ENCODE measurements at places on chromosomes 5 and 9.

DNA sequence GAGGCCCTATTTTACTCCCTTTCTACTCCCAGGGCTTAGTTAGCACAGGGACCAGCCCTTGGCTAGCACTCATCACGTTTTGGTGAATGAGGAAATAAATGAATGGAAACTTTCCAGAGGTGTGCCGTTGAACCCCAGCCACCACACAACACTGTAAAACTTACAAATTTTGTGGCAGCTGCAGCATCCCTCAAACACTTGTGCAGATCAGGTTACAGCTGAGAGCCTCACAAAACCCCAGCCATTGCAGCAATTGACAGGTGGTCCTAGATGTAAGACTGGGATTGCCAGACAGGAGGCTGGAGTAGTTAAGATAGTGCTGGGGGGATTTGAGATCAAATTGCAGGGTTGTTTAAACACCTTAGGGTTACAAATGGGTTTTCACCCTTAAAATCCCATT lies 482.2 kb upstream of the KIF2A start:
- DNase-seq: no peak

GRCh38 chr5:133289686-133290367 lies 238.0 kb downstream of the HSPA4 start:
- no peak for DNase-seq

- no peak for DNase-seq
Observed at GRCh38 chr5:31585895-31586270, 53.0 kb upstream of the PDZD2 start.

GRCh38 chr9:130446101-130446861 lies 1.5 kb downstream of the ASS1 start:
- DNase-seq: no peak

- DNase-seq: no peak
Observed at GRCh38 chr5:150559088-150559487, 51.2 kb downstream of the NDST1 start.

DNA sequence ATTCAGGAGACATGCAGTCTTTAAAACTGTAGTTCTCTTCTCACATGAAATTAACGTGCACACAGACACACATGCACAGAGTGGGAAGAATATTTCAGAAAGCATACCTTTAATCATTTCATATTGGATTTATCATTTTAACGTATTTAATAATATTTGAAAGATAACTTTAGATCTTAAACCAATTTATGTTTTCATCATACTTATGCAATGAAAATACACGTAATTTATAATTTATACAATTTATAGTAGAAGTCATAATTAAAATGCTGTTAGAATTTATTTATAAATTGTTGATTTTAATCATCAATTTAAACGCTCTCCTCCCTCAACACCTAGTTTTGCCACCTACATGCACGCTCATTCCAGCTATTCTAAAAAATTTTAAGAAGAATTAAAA lies 894.9 kb upstream of the CTNND2 start:
- no peak for DNase-seq

DNA sequence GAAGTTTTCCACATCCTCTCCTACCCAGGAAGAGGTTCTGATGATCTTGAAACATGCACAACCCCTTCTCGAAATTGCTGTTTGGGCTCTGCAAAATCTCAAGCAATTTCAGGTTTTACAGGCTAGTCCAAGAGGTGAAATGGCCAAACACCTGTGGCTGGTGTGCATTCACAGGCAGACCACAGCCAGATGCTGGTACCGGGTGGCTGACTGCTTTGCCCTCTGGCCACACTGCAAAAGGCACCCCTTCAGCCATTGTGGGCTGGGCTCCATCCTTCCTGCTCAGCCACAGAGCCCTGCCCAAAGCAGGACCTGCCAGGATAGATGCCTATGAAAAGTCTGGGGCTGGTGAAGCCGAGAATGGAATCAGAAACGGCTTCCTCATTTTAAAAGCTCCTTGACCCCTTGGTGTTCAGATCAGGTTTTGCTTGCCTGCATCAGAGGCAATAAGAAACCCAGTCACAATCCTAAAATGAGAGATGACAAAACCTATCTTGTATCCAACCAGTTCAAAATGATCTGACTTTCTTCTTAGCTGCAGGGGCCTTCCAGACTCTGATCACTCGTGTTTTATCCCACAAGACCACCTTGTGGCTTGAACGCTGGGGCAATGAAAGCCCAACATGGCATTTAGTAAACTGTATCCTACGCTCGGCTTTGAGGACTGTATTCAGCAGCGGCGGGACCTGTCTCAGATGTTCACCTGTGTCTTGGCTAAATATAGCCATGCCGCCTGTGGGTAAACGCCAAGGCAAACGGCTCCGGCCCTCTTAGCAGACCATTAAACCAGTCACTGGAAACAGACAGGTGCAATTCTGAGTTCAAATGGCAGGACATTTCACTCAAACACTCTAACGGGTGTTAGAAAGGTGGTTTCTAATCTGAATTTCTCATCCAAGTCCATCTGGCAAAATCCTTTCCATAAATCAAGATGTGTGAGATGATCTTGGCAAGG lies 49.6 kb downstream of the EPB41L4B start:
- no peak for DNase-seq

DNA sequence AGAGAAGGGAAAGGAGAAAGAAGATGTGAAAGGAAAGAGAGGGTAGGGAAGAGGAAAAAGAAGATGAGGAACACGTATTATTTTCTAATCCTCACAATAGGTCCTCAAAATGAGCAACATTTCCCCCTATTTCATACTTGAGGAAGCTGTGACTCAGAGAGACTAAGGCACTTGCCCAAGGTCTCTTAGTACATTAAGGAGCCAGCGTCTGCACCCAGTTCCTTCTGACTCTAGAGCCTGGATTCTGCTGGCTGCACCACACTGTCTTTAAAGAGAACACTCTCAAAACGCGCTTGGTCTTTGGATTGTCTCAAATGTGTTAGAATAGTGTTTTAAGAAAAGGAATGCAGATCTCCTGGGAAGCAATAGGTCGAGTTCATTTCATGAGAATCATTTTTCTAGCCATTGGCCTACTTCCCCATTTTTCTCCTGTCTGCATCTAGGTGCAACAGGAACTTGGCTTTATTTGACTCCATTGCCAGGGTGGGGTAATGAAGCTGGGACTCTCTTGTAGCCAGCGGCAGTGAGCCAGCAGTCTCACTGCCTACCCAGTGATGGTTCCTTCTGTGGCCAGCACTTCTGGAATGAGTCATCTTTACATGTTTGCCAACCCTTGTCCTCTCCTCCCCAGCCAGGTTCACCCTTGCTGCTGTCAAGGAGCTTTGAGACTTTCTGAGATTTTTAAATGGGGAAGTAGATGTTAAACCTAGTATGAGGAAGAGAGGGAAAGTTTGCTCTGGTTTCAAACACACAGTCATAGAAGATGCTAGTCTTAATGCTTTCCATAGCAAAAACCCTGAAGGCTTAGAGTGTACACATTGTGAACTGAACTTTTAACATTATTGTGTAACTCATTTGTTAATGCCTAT lies 82.7 kb downstream of the DOCK8 start:
- no peak for DNase-seq

- no peak for DNase-seq
Observed at GRCh38 chr5:113266913-113267227, 167.9 kb downstream of the TSSK1B start.

- no peak for DNase-seq
Observed at GRCh38 chr9:8329561-8330283, 530.1 kb upstream of the DMAC1 start.

DNA sequence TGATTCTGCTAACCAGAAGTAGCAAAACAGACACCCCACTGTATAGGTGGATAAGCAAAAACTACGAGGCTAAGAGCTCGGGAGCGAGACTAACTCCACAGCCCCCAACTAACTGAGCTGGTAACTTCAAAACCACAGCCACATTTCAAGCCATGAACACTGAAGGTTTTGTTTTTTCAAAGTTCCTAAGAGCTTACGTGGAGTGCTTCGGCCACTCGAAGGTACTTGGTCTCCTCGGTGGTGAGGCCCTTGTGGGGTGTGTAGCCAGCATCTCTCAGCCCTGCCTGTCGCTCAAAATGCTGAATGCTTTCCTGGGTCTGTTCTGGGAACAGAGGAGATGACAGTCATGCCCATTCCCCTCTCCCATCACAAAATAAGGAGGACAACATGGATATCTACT lies 11.1 kb downstream of the KIAA1191 start:
- no peak for DNase-seq

GRCh38 chr9:117160254-117160653 lies 254.6 kb downstream of the ASTN2 start:
- DNase-seq: no peak

DNA sequence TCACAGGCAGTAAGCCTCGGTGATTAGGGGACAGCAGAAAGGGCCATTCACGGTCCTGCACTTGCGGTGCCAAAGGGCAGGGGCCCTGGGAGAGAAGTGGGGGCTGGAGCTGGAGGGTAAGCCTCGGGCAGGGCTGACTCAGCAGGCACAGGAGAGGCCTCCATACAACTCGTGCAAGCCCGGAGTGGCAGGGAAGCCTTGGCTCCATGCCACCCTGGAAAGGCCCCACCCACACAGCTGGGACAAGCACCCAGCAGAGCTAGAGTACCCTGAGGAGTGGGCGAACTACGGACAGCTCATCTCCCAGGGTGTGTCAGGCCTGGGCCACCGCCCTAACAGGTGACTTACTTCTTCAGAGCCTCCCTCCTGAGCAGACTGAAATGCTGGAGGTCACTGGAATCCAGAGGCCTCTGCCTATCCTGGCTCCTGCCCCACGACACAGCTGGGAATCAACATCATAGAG lies 5.6 kb upstream of the CAMK2A start:
- DNase-seq: no peak

DNA sequence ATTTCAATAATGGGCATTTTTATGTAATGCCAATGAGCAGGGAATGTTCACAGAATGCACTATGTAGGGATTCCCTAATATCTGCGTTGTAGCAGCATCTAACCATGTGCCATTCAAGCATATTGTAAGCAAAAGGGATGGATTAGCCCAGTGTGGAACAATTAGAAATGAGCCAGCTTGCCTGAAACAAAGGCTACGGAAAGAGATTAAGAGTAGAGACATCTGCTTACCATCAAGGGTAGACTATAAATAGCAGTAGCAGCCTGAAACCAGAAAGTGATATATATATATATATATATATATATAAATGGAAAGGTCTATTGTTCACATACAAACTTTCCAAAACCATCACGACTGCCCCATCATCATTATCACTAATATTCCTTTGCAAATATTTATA lies 31.9 kb upstream of the CEP120 start:
- no peak for DNase-seq

DNA sequence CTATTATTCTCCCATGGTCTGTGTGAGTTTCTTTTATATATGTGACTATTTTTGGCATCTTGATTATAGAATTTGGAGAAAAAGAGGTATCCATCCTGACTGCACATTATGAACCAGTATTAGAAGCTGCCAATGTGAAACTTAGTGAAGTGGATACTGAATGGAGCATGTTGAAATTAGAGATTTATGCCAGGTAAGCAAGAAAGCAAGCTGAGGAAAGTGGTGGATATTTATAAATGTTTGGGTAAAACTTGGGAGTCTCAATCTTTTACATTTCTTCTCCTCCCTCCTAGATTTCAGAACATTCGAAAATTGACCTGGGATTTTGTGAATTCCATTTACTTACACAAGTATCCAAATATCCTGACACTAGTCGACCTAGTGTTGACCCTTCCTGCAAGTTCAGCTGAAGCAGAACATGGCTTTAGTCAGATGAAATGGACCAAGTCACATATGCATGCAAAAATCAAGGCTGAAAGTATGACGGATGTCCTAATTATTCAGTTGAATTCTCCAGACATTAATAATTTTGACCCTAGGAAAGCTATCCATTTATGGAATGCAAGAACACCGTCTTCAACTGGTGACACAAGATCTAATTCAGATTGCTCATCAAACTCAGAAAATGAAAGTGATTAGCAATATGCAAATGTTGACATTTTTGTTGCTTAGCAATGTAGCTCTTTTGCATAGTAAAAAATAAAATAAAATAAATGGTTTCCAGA lies 66.8 kb upstream of the IL7R start:
- DNase-seq: no peak

DNA sequence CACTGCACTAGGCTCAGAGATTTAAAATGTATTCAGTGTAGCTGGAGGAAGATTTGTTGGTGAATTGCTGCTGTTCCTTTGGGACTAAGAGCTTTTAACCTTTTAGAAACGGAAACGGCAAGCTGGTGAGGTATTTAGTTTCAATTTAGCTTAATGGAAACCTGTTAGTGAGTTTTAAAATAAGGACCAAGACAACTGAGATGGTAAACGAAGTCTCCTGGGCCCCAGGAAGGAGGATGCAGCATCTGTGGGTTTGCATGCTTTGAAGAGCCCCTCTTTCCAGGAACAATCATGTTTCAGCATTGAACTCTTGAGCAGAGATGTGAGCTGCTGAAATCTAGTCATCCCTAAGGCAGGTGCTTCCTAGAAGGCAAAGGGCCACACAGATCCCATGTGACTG lies 16.5 kb downstream of the DNAI1 start:
- no peak for DNase-seq

- no peak for DNase-seq
Observed at GRCh38 chr5:98248949-98249348, 524.5 kb upstream of the RGMB start.

GRCh38 chr9:130780865-130781504 lies 54.1 kb upstream of the ABL1 start:
- no peak for DNase-seq

- DNase-seq: no peak
Observed at GRCh38 chr9:131562032-131562959, 17.0 kb downstream of the PRRT1B start.

DNA sequence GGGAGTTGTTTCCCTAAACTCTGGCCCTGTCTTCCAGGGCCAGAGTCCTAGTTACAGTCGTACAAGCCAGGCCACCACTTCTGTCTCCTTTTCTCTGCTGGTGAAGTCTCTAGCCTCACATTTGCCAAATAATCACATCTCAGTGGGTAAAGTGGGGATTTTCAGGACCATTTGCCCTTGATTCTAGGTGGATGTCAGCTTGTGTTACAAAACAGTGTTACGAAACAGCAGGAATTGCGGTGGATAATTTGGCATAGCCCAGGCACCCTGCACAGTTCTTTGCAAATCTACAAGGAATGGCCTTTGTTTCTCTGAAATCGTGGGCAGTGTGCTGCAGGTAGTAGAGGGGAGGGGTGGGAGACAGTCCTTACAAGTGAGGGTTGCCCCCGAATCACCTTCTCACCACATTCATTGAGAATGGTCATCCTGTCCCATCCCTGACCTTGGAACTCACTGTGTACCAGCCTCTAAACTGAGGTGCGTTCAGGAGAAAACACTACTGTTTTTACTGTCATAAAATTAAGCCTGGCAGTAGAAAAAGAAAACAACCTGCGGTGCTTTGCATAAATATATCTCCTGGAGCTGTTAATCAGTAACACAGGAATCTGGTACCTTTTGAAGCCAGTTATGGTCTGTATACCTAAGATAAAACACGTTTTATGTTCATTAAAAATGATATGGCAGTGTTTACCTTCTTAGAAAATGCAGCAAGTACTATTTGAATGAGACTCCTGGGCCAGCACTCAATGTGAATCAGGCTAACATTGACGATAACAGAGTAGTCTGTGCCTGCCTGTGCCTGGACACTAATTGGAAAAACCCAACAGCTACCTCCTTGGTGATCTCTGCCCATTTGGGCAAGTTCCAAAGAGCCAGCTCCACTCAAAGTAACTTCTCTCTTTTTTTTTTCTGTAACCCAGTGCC lies 44.3 kb downstream of the CYSTM1 start:
- no peak for DNase-seq

- no peak for DNase-seq
Observed at GRCh38 chr9:75983319-75984045, 93.0 kb downstream of the PCSK5 start.

Data from cortex of kidney (tissue), 1 donor.